Left lung (tissue), 14 donors: ENCODE measurements at places on chromosomes 4 and X.

GRCh38 chr4:87050596-87050995, 115.8 kb downstream of the AFF1 start:
- DNase-seq: no peak

DNA sequence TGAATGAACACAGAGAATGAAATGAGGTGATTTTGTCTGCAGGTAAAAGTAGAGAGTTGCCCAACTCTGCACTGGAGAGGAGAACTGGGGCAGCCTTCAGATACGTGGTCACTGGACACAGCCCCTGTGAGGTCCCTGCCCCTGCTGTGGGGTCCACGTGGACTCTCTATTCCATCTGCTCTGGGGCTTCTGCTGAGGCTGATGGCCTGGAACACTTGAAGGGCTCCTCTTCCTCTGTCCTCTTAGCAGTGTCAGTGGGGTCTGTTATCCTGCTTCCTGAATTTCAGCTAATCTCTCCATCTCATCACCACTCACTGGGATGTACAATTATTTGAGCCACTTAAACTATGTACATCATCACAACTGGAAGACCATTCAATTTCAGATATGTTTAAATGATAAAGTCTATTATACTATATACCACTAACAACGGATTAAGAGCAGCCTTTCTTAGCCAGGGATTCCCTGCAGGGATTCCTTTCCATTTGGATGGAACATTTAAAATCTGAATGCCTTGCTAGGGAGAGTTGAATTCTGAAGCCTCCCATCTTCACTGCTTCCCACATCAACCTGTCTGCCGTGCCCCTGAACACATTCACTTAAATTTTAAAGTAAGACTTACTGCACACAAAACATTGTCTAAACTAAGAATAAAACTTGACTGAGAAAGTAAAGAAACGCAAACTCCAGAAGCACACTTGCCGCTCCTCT, 74.0 kb downstream of the CC2D2A start:
- no peak for DNase-seq

- DNase-seq: peak; percentile 43
These were observed 41.8 kb upstream of the WDR1 start for GRCh38 chr4:10158333-10158942.

DNA sequence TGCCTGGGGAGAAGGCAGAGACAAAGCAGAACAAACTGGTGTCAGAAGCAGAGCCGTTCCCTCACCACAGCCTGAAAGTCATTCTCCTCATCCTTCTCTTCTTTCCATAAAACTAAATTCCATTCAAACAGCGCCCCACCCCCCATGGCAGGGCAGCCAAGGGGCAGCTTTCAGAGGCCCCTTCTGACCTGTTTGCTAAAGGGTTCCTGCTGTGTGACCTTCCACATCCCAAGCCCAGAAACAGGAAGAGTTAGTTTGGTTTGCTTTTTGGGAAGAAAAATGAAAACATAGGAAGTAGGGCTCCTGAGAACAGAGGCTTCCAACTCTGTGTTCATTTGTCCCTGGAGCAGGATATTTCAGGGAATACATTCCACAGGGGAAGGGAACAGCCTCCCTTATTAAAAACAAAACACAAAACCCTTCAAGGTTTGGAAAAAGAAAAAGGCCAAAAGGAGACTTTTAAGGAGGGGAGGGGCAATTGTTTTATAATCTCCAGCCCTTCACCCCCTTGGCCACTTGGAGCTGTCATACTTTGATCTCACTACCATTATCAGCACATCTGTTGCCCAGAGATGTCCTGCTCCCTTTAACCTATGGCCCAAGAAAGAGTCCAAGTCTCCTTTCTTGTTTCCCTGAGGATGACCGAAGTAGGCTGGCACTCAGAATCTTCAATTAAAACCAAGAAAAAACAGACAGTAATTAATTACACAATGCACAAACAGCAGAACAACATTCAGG, 25.3 kb downstream of the STARD8 start:
- no peak for DNase-seq

DNA sequence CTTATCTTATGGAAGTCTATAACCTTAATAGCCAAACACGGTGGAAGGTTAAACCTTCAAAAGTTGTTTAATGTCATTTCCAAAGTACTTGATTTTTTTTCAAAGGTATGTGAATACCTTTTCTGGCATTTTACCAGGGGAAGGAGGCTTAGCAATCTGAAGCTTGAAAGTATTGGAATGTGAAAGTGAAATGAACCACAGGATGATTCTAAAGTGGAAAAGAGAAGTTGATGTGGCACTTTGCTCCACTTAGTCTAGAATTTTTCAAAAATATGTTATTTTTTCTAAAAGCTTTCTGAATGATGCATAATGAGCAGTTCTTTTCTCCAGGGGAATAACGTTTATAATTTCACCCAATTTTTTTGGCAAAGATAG, 19.2 kb downstream of the PI4K2B start:
- peak; percentile 41 for DNase-seq

GRCh38 chrX:68112321-68112720, 321.0 kb downstream of the OPHN1 start:
- DNase-seq: no peak

DNA sequence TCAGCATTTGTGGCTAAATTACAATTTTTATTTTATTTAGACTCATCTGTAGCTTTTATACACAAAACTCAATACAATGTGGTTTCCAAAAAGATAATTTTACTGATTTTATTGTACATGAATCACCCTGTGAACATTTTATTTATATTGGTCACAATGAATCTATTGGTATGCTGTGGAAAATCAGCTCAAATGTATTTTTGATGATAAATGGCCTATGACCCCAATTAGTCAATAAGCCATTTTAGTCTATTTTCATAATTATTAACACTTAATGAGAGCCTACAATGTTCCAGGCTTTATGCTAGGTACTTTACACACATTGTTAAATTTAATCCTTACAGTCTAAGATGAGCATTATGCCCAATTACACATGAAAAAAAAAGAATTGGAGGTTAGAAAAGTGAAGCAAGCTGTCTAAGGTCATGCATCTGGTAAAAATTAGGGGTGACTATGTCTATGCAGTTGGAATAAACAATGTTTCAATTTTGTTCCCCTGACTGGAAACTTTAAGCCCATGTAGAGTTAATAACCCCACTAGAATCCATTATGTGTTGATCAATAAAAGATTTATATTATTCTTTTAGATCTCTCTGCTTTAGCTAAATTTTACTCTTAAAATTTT, 344.7 kb downstream of the PABPC4L start:
- no peak for DNase-seq

- no peak for DNase-seq
These were observed 131.0 kb downstream of the PDGFRA start for GRCh38 chr4:54359919-54360650.

GRCh38 chrX:41711021-41711667, 12.8 kb upstream of the GPR82 start:
- no peak for DNase-seq

DNA sequence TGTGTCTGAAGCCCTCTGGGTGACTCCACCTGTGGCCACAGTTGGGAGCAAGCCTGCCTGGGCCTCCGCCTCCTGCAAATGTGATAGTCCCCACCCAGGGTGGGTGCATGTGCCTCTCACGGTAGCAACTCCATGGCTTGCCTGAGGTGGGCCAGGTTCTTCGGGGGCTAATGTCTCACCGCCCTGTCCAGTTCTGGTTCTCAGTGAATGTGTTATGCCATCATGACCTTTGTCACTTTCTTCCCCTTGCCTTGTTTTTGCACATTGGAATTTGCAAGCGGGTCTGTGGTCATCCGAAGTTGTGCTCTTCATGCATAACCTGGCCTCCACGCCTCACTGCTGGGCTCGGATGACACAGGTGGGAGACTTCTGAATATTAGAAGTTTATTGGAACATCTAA, 39.7 kb downstream of the SHROOM2 start:
- DNase-seq: no peak

DNA sequence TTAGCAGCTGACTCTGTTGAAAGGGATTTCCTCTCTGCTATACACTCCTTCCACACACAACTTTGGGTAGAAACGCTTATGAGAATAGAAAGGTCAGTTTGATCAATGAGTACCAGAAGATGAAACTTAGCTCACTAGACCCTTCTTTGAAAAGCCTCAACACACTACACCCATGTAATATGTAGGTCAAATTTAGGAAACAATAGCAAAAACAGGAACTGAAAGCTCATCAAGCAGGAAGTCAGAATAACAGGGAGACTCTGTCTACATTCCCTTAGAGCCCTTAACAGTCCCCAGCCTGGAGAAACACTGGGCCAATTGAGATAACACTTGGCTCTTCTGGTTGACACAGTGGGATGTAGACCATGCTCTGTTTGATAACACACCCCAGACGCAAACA, 30.7 kb downstream of the SRPX2 start:
- DNase-seq: no peak

DNA sequence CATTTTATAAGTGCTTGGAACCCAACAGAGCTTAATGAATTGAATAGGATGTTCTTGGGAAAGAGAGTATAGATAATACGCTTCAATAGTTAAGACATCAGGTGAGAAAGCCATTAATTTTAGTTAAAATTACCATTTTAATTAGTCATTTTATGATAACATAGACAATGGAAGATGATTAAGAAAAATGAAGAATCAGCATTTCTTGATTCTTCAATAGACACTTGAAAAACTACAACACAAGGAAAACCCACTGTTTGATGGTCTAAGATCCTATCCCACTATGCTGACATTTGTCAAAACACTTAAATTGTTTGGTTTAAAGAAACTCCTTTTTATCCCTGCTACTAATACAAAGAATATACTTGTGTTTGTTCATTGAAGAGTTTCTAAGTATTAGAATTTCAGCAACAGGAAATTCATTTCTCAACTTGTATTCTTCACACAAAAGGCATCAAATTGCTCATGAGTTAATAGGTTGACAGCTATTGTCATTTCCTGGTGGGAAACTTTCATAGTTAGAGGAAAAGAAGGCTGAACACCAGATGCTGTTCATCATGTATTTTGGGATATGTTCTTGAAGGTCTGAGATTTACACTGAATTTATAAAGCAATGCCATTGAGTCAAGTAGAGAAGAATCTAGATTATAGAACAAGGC, 9.6 kb upstream of the CXCL2 start:
- DNase-seq: no peak

DNA sequence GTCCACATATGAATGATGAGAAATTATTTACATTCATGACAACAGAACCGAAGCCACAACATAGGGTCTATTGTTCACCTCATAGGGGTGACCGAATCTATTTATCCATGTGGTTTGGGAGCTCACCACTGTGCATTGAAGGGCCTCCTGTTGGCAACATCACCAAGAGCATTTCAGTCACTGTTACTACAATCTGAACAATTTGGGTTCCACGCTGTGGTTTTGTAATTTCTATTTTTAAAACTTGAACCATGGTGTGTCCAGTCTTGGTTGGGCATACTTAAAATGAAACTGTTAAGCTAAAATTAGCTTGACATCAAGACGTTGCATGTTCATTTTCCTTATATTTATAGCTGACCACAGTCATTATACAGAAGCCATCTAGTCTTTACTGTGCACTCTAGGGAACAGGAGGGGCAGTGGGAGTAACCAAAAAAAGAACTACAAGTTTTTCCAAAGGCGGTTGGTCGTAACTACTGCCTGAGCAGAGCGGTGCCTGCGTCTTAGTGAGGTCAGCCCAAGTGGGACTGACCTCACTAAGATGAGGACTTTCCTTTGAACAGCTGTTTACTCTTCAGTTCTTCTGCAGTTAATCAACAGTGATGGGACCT, 192.1 kb downstream of the SPRY1 start:
- no peak for DNase-seq

- no peak for DNase-seq
These were observed 255.9 kb upstream of the TET2 start for GRCh38 chr4:104890598-104891275.

DNA sequence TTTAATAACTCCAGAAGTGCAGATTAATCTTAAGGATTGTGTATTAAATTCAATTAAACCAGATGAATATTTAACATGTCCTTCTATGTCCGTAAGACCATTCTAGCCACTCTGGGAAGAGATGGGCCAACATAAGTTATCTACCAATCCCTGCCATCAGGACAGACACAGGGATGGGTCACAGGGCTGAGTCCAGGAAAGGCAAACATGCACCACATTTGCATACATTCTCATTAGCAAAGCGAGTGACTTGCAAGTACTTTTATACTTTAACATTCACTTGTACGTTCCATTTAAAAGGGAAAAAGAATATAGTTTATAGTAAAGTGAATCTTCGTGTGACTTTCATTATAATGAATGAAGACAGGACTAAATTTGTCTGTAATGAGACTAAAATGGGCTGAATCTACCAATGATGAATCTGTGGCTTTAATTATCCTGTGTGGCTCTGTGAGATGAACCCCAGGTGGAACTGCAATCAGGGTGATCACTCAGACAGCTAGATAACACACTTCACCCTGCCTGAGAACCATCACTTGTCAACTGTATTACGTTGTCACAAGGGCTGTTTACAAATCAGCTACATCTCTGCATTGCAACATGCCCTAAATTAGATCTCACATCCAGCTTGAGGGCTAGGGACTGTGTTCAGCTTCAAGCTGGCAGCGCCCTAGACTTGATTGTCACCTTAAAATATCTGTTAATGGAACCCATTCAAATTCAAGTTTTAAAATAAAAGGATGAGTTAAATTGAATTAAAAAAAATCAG, 77.2 kb downstream of the SH3KBP1 start:
- DNase-seq: no peak

DNA sequence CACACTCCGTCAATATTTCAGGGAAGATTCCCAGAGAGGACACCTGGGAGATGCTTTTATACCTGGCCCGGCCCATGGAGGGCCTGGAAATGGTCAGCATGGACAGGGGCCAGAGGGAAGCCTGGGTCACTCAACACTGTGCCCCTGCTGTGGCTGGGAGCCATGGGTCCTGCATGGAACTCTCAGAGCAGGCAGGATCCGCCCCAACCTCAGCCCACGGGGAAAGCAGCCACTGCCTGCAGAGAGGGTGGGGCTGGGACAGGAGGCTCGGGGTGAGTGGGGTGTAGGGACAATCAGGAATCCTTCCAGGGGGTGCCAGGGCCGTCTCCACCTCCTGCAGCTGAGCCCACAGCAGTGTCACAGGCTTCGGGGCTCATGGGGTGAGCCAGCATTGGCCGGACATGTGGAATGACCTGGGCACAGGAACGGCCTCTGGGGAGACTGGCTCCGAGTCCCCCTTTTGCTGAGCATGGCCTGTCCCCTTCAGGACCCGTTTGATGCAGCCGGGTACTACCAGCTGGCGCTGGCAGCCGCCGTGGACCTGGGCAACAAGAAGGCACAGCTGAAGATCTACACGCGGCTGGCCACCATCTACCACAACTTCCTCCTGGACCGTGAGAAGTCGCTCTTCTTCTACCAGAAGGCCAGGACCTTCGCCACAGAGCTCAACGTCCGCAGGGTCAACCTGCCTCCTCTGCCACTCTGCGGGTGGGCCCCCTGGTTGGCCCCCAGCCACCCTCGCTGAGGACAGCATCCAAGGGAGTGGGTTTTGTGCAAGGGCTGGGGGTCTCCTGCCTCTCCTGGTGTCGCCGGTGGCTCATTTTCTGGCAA, 29.1 kb upstream of the HTRA3 start:
- peak; percentile 75 for DNase-seq
